D721Med (cell line): ENCODE measurements at places on chromosomes 4 and X.

DNA sequence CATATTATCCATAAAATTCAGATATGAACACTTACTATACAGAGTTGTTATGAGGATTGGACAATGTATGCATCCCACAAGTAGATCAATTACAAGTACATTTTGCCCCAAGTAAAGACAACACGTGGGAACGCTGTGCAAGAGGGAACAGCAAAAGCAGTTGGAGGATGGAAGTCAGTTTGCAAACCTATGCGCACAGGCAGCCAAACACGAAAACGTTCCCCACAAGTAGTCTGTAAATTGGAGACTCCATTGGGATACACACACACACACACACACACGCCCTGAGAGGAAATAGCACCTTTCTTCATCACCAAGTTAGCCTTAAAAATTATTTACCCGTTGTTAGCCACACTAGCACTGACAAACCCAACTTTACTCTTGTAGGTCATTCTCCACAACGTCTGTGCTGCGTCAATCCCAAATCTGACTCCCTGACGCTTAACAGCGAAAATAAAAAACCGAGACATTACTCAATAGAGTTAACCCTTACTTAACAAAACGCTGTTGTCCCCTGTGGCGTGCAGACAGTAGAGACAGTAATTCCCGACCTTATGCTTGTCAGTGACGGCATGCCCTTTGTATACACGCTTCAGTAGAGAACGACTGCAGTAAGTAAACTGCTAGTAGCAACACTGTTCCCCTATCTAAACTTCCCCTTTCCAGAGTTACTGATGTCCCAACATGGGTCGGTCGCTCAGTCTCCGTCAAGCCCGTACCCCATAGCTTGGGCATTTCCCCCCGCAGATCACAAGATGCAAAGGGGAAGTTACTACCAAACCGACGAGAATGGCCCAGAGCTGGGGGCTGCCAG lies 730 bp downstream of the MANBA start:
- DNase-seq: no peak

GRCh38 chr4:10005632-10006031 lies 15.7 kb downstream of the SLC2A9 start:
- no peak for DNase-seq

- no peak for DNase-seq
Measured at GRCh38 chrX:74540635-74541249, 73.7 kb downstream of the RLIM start.

DNA sequence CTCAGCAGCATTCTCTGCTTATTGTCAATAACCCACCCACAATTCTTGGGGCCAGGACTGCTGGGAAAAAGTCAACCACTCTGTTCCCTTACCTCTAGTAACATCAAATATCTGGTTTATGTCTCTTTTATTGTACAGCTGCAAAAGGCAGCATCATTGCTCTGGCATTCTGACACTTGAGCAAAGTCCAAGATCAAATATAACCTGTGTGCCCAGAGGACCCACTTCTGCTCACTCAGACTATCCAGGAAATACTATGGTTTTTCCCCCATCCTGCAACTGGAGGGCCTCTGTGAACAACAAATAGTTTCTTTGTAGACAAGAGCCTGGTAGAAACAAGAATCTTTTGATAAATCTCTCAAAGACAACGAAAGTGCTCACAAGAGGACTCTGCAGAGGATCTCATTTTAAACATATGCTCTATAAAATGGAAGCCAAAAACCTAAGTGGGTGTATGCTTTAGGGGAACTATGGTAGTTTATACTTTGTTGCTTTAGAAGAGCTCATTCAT lies 154.7 kb downstream of the RAB28 start:
- no peak for DNase-seq

- DNase-seq: no peak
Measured at GRCh38 chr4:184616633-184617551, 32.4 kb downstream of the CASP3 start.

DNA sequence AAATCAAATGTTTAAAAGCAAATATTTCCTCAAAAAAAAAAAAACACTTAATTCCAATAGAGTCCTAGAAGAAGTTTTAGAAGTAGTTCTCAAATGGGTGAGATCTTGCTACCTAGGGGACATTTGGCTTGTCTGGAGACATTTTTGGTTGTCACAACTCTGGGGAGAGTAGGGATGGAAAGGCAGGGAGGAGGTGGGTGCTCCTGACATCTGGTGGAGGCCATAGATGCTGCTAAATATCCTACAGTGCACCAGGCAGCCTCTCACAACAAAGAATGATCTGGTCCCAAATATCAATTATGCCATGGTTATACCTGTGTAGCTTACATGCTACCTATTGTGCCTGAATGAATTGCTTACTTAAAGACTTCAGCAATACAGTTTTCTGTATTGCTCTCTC lies 46.8 kb downstream of the CPE start:
- DNase-seq: no peak
